Body of pancreas (tissue), 4 donors: ENCODE measurements at places on chromosomes 5 and 9.

- DNase-seq: no peak
Observed at GRCh38 chr9:114900942-114901802, 29.2 kb downstream of the TNFSF8 start.

GRCh38 chr5:125465703-125466102 lies 719.3 kb upstream of the ZNF608 start:
- no peak for DNase-seq

DNA sequence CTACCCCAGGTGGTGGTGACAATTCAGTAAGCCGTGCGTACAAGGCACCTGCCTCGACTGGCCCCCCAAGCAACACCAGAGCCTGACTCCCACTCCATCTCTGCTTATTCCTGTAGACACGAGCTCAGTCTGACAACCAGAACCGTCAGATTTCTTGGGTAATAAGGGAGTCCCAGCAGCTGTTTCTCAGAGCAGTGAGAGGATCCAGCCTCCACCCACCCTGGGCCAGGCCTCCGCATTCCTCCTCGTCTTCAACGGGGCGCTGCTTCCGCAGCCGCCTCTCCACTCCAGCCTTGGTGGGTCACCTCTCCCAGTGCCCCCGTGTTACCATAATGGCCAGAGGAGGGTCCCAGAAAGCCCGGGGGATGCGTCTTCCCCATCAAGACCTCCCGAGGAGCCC lies 27.7 kb upstream of the GFPT2 start:
- DNase-seq: no peak

GRCh38 chr5:140044041-140044440 lies 942 bp upstream of the NRG2 start:
- DNase-seq: no peak

DNA sequence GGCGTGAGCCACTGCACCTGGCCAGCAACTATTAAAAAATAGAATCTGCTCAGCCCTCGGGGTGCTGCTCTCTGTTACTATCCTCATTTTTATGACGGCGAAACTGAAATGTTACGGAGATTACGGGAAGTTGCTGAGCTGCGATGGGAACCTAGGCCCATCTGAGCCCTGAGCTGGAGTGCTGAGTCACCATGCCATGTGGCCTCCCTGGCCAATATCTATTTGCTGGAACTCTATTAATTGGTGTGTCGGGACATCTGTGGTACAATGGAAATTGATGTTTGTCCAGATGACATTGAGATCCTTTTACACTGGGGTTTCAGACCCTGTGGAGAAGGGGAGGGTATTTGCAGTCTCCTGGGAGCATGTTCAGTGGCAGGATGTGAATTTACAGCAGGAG lies 8.1 kb downstream of the PRDM12 start:
- DNase-seq: no peak

DNA sequence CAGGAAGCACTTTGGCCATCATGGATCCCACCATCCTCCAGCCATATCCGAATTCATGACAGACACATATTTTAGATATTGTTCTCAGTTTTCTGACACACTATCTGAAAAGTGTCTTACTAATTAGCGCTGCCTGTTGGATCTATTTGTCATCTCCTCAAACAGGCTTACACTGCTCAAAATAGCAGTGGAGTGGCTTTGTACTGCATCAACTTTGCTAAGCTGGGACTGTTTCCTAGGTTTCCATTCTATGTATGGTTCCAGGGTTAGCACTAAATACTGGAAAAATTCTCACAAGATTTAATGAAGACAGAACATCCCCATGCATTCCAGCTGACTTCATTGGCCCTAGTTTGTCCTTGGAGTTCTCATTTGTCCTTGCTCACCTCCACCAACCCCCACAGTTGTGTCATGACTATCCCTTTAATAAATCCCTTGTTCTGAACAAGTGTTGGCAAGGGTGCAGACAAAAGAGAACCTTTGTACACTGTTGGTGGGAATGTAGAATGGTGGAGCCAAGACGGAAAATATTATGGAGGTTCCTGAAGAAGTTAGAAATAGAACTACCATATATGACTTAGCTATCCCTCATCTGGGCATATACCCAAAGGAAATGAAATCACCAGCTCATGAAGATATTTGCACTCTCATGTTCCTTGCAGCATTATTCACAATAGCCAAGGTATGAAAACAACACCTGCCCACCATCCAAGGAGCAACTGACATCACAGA lies 136.5 kb upstream of the RAI14 start:
- no peak for DNase-seq

DNA sequence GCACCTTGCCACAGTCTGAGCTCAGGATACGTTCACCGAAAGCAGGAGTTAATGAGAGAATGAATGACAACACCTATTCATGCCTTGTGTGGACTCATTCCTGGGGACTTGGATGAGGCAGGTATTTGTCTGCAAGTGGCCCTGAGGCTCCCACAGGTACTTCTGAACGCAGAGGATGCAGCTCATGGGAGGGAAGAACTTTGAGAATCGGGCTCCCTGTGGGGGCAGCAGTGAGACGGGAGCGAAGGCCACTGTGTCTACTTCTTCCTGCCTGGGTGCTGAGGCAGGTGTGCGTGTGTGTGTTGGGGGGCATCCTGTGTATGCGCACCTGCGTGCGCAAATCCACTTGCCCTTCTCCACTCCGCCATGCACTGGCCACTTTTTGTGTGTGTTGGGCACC lies 42.2 kb downstream of the PTPN3 start:
- no peak for DNase-seq
